Stimulated activated CD4-positive, alpha-beta T cell treated with anti-CD3 and anti-CD28 coated beads, Interleukin-15, amount 100 ng/mL, for 1 hour (primary cell): ENCODE measurements at places on chromosomes 6 and 20.
A peak's percentile ranks its signal among the peaks of the same experiment; 100 is the strongest.

- DNase-seq = peak; percentile 14
These were observed 717 bp downstream of the CSNK2A1 start for GRCh38 chr20:542777-543368.

- no peak for DNase-seq
These were observed 89.3 kb upstream of the AHI1 start for GRCh38 chr6:135586844-135587243.

DNA sequence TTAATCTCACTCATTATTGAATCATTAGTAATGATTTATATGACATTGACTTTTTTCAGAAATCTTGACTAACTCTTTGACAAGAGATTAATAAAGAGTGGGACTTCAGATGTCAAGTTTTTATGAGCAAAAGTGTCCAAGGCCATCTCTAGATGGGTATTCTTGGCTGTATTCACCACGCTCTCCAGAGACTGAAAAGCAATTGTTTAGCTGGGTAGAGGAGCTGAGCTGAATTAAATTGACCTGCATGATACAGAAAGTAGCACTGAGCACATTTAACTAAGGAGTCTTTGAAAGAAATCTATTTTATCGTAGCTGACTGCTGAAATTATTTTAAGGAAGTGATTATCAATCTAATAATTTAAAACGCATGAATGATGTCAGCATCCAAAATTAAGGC, 89.4 kb downstream of the LINC00237 start:
- no peak for DNase-seq

- no peak for DNase-seq
These were observed 35.4 kb upstream of the SYNCRIP start for GRCh38 chr6:85678026-85678601.

GRCh38 chr6:146950351-146950835, 253.8 kb upstream of the STXBP5 start:
- no peak for DNase-seq

DNA sequence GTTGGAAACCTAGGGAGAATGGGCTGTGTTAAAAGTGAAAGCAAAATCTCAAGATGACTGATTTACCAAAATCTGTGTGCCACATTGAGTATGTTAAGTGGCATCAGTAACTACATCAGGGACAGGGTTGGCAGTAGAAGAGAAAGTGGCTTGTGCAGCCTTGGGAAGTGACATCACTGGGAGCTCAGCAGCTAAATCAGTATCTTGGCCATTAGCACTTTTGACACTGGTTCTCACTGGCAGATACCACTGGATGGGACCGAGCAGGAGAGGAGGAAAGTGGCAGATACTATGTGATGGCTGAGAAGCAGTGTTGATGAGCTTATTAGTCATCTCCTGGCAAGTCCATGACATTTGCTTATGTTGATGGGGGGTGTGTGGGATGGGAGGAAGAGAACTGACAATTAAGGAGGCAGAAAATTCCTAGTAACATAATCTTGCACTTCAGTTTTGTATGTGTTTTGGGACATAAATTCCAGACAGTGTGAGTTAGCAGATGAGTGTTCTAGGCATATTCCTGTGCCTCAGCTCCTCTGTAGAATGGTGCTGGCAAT, 322.2 kb downstream of the SOX4 start:
- DNase-seq = no peak

GRCh38 chr6:43613721-43614395, 15.2 kb downstream of the GTPBP2 start:
- no peak for DNase-seq

DNA sequence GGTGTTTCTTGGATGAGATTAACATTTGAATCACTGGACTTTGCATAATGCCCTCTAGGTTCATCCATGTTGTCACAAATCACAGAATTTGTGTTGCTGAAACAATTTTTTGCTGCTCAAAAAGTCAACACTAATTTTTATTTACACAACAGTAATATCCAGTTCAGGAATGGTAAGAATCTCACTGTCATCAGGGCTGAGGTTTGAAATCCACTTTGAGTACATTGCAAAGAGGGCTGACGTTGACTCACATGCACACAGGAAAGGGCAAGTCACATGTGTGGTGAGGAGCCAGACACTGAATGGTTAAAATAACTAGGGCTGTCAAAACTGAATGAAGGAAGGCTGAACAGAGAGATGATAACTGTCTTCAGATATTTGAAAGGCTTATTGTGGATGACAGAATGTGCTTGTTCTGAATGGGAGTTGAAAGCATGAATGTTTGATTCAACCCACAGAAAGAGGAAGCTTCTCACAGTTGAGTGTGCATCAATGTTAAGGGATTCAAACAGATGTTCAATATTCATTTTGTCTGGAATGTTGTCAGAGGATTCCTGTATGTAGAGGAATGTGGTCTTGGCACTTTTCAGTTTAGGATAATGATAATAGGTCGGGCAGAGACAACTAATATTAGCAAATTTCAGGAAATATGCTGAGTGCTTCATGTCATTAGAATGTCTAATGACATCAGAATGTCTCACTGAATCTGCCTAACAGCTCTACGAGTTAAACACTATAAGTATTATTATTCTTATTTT, 3.6 kb upstream of the ADGRG6 start:
- no peak for DNase-seq

DNA sequence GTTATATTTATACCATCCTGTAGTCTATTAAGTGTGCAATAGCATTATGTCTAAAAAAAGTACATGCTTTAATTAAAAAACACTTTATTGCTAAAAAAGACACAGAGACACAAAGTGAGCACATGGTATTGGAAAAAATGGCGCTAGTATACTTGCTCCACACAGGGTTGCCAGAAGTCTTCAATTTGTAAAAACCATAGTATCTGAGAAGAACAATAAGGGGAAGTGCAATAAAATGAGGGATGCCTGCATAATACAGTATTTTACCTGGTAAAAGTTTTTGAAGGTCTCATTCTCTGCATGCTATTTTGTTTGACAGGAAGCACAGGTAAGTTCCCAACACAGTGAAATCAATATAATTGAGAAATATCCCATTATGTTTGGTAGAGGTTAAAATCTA, 1.6 kb downstream of the NOX3 start:
- no peak for DNase-seq

DNA sequence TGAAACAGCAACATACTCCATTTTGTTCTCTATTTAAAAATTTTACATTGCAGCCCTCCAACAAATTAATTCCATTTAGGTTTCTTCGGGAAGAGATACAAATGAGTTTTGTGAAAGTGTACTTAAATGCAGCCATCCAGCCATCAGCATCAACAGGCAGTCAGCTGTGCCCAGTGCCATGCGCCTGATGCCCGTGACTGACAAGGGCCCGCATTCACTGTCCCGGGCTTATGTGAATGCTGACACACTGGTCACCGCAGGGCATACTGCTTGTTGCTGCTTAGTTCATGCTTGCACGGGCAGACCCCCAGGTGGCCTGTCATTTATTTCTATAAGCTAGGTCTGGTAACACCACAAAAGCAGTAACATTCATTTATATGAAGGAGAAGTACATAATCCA, 224.9 kb upstream of the QKI start:
- no peak for DNase-seq

DNA sequence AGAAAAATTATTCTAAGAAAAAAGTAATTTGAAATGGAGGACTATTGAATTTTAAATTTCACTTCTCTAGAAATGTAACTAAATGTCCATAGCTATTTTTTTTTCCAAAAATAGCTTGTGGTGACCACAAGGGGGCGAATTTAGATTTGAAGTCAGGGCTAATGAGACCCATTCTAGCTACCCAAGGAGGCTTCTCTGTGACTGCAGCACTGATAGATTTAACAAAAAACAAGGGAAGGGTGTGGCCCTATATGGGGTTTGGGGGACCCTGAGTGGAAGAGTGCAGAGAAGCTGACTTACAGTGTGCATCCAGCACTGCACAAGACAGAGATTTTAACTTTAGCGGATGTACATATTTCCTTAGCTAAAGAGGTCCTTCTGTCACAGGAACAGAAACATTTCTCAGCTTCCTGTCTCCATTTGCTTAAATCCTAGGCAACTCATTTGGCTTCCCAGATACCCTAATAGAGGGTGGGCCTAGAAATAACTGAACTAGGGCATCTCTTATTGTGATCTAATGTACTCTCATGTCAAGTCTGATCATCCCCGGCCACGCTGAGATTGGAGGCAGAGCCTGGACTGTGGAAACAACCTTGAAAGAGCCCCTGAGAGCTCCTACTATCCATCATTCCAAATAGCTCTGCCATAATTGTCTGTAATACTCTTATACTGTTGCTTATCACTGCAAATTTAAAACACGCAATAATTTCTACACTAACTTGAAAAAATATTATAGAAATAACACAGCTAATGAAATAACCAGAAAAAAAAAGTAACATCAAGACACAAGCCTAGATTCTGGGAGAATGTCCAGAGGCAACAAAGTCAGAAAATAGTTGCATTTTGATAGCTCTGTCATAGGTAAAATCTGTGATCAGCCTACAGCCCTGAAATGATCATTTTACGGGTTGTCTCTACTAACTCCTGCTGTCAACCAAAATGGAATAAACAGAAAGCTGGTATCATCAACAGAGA, 93.6 kb downstream of the SNAP91 start:
- DNase-seq = no peak

DNA sequence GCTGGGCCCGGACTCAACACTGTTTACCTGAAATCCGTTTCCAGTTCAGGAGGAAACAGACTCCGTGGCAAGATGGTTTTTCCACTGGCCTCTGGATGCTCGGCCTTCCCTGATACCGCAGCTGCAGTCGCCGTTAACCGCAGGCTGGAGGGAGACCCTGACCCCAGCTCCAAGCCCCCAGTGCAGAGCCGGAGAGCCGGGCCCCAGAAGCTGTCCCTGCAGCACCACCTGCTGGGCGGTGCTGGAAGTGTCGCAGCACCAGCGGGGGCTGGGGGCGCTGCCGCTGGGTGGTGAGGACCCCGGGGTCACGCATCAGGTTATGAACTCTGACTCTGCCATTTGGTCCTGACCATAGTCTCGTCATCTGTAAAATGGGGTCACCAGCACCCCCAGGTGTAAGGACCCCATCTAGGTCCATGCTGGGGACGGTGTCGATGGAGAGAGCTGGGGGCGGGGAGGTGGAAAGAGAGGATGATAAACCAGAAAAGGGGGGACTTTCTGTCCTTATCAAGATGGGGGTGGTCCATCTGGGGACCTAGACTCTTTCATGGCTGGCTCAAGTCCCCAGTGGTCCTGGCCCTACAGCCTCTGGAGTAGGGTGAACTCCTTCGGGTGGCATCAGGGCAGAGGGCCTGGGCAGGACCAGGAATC, 20.8 kb upstream of the CHRNA4 start:
- no peak for DNase-seq

DNA sequence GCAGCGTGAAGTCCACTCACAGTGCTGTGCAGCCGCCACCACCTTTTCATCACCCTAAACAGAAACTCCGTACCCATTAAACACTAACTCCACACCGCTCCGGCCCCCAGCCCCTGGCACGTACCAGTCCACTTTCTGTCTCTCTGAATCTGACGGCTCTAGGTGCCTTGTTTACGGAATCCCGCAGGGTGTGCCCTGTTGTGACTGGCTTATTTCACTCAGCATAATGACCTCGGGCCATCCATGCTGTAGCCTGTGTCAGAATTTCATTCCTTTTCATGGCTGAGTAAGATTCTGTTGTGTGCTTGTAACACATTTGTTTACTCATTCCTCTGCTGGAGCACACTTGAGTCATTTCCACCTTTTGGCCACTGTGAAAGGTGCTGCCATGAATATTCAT, 18.0 kb downstream of the TCFL5 start:
- no peak for DNase-seq

DNA sequence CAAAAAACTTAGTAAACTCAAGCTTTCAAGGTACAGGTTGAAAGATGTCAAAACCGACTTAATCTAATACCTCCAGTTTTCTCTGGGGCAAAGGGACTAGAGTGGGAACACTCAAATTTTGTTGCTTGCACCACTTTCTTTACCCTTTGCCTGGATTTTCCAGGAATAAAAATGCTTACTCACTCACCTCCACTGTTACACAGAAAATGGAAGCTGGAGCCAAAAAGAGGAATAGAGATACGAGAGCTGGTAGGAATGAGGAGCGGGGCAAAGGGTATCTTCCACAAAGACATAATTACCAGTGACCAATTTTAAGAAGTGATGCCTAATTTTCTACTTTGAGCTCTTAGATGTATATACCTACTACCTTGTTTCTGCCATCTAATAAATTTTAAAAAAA, 79.5 kb upstream of the TULP1 start:
- no peak for DNase-seq
